NCI-H446 (cell line): ENCODE measurements at places on chromosomes 5 and 9.

GRCh38 chr9:126125577-126125976 lies 201.1 kb upstream of the MVB12B start:
- DNase-seq: no peak

DNA sequence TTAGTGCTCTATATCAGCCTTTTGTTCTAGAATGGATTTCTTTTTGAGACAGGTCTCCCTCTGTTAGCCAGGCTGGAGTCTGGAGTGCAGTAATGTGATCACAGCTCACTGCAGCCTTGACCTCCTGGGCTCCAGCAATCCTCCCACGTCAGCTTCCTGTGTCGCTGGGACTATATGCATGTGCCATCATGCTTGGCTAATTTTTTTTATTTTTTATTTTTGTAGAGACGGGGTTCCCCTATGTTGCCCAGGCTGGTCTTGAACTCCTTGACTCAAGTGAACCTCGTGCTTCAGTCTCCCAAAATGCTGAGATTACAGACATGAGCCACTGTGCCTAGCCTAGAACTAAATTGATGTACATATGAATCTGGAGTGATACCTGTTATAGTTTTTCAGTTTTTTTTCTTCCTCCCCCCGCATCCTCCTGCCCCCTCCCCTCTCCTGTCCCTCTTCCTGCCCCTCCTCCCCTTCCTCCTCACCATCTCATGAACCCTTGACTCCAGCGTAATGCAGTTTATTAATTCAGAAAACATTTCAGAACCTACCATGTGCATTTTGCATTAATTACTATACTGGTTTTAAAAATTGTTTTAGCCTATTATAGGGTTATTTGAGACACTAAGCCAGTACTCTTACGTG lies 37.4 kb upstream of the TNFAIP8 start:
- no peak for DNase-seq

DNA sequence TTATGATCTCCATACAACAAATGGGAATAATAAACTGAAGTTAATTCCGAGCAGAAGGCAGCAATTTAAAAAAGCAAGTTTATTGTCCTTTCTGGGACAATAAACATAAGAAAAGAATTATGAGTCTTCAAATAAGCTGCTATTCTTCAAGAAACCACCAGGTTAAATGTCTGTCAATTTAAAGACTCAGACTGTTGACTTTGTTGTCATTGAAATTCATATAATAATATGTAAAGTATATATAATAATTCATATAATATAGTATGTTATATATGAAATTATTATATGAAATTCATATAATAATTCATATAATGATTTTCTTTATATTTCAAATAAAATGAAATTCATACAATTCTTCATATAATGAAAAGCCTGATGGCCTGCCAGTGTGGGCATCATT lies 497.5 kb upstream of the RGMB start:
- no peak for DNase-seq

- DNase-seq: no peak
These were observed 53.8 kb downstream of the RAPGEF1 start for GRCh38 chr9:131685753-131686706.

DNA sequence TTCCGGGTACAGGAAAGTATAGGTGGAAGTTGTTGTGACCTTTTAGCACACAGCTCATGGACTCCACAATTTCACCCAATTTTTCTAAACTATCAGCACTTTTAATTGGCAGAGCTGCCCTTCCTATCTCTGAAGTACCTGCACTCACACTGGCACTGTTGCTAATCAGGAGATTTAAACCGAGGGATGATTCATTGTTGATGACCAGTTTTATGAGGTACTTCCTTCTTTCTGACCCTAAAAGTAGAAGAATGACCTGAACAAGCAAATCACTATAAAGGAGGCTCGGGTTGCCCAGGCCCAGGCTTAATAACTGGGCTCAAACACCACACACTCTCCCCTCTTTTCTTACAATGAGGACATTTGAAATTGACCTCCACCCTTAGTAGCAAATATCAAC lies 105.9 kb downstream of the KCNN2 start:
- no peak for DNase-seq

GRCh38 chr5:80142996-80143395 lies 107.8 kb downstream of the THBS4 start:
- no peak for DNase-seq
